Pulmonary artery endothelial cell (primary cell): ENCODE measurements at places on chromosomes 3 and 15.
A peak's percentile ranks its signal among the peaks of the same experiment; 100 is the strongest.

DNA sequence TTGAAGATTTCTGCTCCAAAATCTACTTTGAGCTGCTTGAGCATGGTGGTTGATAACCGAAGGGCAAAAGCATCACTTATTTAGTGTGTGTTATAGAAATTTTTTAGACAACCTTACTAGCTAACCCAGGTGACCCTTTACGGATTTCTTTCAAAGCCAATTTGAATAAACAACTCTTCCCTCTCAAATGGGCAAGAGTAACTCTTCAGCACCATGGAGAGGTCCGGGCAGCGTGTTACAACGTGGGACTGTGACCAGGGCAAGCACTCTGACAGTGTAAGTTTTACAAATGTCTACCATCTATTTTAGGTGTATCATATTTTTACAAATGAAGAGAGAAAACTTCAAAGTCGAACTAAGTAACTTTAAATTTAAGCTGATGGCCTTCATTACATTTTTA is 471.8 kb downstream of the MFSD1 start:
- DNase-seq = no peak

DNA sequence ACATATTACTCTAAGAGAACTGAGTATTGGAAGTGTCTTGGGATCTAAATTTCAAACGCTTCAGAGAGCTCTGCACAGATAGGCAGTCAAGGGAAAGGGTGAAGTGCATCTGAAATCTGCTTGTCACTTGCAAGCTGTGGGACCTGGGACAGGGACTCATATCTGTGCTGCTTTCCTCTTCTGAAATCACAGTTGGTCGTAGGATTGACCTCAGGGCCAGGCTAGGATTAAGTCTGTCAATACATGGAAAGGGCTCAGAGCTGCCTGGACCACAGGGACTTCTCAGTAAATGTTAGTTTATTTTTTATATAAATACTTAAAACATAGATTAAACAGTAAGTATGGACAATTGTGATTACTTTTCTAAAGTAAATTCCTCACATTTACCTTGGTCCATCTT is 74.7 kb upstream of the CMTM7 start:
- no peak for DNase-seq

DNA sequence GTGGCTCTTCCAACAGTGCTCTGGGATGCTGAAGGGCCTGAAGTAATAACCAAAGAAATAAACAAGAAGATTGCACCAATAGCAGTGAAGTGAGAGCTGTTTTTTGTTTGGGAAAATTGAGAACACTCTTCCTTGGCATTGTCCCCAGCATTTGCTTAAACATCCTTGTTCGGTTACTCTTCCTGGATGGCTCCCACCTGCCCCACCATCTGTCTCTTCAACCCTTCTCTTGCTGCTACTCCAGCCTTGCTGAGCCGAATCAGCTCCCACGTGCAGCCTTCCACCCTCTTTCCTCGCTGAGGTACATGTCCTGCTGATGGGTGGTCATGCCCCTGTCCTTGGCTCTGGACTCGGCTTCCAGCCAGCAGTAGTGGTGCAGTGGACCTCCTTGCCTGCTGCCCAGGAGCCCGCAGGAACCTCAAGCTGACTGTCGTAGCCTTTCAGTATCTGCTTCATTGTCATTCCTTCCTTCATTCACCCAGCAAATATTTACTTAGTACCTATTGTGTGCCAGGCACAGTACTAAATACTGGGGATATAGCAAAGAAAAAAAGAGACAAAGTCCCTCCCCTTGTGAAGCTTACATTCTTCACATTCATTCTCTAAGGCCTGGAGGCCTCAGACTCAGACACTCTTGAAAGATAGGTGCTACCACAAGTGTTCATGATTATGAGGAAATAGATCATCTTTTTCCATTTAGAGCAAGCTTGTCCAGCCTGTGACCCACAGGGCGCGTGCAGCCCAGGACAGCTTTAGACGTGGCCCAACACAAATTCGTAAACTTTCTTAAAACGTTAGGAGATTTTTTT is 17.1 kb upstream of the VILL start:
- DNase-seq = no peak

DNA sequence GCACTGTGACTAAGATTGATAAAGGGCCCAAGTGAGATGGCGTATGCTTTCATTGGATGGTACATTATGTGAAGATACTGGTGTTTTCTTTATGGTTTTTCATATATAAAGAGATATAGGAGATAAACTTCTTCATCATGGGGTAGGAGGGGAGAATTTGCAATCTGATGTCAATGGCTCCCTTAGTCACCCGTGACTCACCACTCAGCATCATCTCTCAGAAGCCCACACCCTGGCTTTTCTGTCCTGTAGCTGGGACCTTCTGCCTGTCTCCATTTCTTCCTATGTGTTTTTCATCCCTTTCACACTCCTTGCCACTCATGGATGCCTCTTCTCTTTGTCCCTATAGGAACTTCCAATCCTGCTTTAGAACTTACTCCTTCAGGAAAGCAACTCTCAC is 114.3 kb upstream of the SEMA6D start:
- no peak for DNase-seq

- DNase-seq = peak; percentile 50
These were observed 79.4 kb upstream of the ATP11B start for GRCh38 chr3:182713743-182714517.

GRCh38 chr15:43169888-43170287 is 15.3 kb upstream of the CCNDBP1 start:
- no peak for DNase-seq

GRCh38 chr15:42313463-42313862 is 40.2 kb upstream of the TMEM87A start:
- DNase-seq = no peak

DNA sequence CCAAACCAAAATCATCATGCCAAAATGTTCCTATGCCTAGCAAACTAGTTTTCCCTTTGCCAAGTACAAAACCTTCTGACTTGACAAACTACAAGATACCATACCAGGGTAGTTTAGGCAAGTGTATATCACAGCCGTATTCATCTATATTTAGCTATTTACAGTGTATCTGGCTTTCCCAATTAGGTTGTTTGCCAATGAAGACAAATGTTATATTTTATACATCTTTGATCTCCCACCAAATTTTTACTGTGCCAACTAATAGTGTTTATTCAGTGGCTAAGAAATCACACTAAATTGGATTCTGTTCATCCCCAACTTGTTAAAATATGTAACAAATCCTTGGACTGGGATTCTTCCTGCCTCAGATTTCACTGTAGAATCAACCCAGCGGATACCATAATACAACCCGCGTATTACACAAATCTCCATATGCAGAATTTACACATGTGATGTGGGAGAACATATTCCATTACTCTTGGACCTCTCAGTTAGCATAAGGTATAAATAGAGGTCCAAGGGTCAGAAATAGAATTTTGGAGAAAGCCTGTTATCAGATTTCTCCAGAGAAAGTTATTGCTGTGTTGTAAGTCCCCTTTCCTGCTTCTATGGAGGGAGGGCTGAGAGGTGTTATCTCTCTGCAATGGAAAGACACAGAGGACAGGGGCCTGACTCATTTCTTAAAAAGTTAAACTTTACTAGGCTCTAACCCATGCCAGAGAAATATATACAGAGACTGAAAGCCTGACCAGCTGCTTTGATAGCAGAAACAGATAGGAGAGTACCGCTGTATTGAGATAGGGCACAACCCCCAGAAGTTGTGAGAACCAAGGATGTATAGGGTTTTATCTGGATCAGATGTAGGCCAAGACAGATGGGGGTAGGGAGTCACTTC is 467.0 kb downstream of the FGF12 start:
- DNase-seq = no peak

- no peak for DNase-seq
These were observed 62.0 kb downstream of the ZNF445 start for GRCh38 chr3:44415421-44415820.

- DNase-seq = no peak
These were observed 196.2 kb upstream of the NSMCE3 start for GRCh38 chr15:29465816-29466215.

- no peak for DNase-seq
These were observed 22.6 kb upstream of the UMPS start for GRCh38 chr3:124707656-124708062.

GRCh38 chr3:86793786-86794185 is 197.2 kb downstream of the VGLL3 start:
- DNase-seq = peak; percentile 15

- no peak for DNase-seq
These were observed 229.6 kb upstream of the WNT5A start for GRCh38 chr3:55716611-55717225.

- DNase-seq = no peak
These were observed 158.2 kb downstream of the NTRK3 start for GRCh38 chr15:88098361-88098760.

DNA sequence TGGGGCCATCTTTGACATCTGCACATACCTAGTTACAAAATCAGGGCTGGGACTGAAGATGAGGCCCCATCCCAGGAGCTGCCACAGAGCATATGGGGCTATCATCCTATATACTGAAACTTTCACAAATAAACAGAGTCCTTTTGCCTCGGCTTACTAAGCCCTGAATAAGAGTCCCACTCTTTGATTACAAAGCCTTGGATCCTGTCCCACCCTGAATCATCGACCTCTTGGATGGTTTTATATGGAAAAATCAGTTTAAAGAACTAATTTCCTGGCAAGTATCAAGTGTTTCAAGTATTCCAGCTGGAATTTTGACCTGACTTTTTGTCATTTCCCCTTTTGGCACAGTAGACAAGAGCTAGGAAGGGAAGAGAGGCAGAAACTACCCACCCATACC is 331.3 kb upstream of the FRG2C start:
- no peak for DNase-seq

DNA sequence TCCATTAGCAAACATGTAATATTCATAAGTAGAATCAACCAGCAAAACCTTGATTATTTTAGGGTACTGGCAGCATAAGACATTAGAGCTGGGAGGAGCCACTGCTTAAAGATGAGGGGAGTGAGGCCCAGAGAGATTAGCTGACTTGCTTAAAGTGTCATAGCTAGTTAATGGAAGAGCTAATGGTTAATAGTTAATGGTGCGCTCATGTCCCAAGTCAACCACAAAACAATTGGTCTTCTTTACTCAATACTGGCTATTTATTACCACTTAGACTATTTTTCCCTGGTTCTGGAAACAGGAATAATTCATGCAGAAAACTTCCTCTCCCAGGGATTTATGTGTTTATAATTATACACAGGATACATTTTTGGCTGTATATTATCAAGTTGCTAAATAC is 33.1 kb downstream of the EIF4E3 start:
- no peak for DNase-seq

DNA sequence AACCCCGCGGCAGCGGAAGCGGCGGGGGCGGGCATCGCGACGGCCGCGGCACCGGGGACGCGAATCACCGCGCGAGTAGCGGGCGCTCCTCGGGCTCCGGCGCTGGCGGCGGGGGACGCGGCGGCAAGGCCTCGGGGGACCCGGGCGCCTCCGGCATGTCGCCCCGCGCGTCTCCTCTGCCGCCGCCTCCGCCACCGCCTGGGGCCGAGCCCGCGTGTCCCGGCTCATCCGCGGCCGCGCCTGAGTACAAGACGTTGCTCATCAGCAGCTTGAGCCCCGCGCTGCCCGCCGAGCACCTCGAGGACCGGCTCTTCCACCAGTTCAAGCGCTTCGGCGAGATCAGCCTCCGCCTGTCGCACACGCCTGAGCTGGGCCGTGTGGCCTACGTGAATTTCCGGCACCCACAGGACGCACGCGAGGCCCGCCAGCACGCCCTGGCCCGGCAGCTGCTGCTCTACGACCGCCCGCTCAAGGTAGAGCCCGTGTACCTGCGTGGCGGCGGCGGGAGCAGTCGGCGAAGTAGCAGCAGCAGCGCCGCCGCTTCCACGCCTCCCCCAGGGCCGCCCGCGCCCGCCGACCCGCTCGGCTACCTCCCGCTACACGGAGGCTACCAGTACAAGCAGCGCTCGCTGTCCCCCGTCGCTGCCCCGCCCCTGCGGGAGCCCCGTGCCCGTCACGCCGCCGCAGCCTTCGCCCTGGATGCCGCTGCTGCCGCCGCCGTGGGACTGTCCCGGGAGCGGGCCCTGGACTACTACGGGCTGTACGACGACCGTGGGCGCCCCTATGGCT is 675 bp downstream of the RBM15B start:
- no peak for DNase-seq

- DNase-seq = no peak
These were observed 29.4 kb downstream of the ZNF589 start for GRCh38 chr3:48270306-48270705.

DNA sequence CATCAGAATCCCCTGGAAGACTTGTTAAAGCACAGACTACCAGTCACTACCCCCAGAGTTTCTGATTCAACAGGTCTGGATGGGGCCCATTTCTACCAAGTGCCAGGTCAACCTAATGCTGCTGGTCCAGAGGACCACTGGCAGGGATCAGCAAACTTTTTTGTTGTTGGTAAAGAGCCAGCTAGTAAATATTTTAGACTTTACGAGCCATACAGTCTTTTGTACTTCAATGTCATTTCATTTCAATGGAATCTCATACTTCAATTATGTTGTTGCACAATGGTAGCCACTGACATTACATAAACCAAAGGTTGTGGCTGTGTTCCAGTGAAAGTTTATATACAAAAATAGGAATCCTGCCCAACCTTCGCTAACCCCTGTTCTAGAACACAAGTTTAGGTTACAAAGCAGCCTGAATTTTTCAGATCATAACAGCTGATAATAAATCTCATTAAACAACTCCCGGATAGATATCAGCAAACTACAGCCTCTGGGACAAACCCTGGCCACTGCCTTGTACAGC is 28.7 kb downstream of the ULK4 start:
- no peak for DNase-seq

GRCh38 chr15:92647467-92648163 is 8.0 kb downstream of the FAM174B start:
- DNase-seq = no peak

DNA sequence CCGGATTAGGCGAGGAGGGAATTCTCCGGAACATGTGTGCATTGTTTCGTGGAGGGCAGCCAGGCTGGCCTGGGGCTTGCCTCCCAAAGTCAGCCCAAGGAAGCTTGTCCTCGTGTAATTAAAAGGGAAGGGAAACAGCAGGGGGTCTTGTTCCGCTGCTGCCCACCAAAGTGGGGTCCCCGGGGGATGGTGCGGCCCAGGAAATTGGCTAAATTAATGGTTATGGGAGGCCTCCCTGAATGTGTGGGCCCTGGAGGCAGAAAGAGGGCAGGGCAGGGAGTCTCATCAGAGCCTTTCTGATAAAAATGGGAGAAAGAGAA is 118.1 kb downstream of the OPA1 start:
- DNase-seq = no peak

GRCh38 chr3:121545049-121545573 is 677 bp downstream of the POLQ start:
- DNase-seq = no peak

- DNase-seq = no peak
These were observed 125.1 kb downstream of the SNRK start for GRCh38 chr3:43411429-43411828.

DNA sequence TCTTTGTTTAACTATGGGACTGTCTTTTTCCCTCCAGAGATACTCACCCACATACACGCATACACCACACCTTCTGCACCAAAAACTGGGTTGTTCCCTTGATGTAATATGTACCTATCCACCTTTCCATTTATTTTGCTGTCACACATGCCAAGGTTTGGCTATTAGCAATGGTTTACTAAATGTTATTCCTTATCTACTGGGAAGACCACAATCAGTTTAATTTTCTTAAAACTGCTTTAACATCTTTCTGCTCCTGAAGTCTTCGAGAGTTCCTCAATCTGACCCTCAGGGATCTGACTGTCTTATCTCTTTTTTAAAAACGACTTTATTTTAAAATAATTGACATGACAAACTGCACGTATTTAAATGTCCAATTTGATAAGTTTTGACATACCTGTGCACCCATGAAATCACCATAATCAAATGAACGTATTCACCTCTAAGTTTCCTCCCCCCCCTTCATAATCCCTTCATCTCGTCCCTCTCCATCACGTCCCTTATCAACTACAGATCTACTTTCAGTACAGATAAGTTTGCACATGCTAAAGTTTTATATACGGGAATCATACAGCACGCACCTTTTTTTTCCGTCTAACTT is 805 bp upstream of the TRPM7 start:
- no peak for DNase-seq
